Coronary artery (tissue), 2 donors: ENCODE measurements at places on chromosomes 3 and 15.

GRCh38 chr3:36178018-36178417 lies 202.3 kb upstream of the STAC start:
- no peak for DNase-seq

DNA sequence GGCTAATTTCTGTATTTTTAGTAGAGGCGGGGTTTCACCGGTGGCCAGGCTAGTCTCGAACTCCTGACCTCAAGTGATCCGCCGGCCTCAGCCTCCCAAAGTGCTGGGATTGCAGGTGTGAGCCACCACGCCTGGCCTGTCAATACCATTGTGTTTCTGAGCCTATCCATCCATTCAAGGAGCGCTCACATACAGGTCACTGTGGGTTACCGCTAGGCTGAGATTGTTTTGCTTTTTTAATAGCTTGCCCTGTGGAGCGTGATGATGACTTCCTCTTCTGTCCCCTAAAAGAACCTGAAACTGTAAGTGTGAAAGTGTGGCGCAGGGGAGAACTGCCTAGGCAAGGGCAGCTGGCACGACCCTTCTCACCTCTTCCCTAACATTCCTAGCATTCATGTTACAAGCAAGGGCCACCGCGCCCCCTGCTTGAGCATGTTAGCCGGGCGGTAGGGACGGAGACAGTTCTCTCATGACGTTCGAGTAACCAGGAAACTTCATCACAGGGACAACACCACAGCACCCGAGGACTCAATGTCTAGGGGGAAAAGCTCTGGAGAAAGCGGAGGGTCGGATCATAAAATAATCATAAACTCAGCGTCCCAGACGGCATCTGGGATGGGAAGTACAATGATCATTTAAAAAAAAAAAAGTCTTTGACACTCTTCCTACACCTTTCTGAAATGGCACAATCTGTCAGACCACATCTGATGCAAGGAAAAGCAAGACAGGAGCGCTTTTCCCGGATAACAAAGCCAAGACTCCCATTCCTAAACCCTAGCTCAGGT lies 790 bp downstream of the LAMP3 start:
- DNase-seq: no peak

DNA sequence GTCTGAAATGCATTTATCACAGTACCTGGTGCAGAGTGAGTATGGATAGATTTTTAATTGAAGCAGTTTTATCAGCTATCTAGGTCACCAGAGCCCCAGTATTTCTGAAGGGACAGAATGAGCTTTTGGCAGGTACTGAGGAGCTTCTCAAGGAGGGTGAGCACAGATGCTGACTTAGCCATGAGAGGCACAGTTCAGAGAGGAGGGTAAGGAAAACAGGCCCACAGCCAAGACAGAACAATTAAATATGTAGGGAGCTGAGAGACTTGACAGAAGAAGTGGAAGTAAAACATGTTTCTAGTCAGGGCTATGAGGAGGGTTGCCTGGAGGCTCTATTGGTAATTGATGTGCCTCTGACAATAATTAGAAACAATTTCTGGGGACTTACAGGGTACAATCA lies 20.1 kb downstream of the ZNF80 start:
- no peak for DNase-seq

DNA sequence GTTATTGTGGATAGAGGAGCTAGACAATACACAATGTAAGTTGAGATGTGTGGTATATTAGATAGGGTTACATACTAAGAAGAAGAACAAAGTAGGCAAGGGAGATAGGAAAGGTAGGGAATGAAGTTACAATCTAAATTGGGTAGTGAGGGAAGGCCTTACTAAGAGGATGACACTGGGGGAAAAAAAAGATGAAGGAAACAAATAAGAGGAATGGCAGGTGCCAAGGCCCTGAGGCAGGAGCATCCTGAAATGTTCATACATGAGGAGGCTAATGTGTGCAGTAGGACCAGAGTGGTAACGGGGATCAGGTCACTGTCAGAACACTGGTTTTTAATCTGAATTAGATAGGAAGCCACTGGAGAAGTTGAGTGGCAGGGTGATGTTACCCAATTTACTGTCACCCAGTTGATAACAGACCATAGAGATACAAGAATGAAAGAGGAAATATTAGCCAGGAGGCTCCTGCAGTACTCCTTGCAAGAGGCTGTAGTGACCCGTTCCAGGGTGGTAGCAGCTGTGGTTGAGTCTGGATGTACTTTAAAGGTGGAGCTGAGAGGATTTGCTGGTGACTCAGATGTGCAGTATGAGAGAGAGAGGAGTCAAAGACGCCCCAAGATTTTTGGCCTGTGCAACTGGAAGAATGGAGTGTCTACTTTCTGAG lies 14.4 kb downstream of the RTP1 start:
- no peak for DNase-seq

GRCh38 chr15:49606594-49606993 lies 14.0 kb downstream of the FAM227B start:
- DNase-seq: no peak

DNA sequence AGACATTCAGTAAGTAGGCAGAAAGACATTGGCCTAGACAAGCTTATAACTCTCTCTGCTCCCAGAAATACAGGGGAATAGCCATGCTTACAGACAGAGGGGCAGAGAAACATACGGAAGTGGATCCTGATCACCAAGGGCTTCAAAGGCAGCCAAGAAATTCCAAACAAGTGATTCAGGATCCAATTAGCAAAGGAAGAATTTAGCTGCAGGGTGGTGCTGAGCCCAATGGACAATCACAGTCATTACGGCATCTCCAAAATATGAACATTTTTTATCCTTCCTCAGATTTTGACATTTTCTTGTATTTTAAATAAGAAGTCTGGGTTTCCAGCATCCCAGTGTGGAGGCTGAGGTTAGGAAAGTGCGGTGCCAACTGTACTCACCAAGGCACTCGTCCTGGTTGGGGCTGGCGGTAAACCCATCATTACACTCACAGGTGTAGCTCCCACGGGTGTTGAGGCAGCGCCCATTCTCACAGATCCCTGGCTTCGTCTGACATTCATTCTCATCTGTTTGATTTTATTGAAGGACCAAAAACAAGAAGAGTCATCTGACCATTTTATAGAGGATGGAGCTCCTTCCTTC lies 96.8 kb downstream of the DUT start:
- DNase-seq: no peak

- no peak for DNase-seq
Observed at GRCh38 chr15:23690450-23690852, 3.3 kb upstream of the NDN start.

DNA sequence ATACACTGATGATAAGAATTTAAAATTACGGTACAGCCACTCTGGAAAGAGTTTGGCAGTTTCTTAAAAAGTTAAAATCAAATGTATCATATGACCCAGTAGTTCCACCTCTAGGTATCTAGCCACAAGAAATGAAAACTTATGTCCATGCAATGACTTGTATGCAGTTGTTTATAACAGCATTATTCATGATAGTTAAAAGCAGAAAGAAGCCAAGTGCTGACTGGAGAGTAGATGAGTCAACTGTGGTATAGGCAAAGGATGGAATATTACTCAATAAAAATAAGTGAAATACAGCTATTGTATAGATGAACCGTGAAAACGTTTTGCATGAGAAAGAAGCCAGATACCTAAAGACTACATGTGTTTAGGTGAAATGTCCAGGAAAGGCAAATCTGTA lies 14.8 kb downstream of the GPR87 start:
- no peak for DNase-seq
